Astrocyte of the hippocampus (primary cell): ENCODE measurements at places on chromosomes 6 and 20.

DNA sequence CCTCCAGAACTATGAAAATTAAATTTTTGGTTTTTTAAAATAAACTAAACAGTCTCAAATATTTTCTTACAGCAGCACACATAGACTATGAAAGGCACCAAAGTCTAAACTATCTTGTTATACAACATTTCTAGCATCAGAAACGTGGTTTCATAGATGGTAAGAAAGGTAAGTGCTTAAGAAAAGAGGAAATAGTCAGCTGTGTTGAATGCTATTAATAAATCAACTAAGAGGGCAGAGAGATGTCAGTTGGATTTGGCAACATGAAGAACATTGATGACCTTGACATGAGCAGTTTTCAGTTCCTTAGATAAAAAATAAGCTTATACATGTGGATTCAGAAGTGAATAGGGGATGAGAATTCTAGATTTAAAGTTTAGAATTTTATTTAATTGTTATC lies 113.6 kb downstream of the RFX6 start:
- no peak for DNase-seq

DNA sequence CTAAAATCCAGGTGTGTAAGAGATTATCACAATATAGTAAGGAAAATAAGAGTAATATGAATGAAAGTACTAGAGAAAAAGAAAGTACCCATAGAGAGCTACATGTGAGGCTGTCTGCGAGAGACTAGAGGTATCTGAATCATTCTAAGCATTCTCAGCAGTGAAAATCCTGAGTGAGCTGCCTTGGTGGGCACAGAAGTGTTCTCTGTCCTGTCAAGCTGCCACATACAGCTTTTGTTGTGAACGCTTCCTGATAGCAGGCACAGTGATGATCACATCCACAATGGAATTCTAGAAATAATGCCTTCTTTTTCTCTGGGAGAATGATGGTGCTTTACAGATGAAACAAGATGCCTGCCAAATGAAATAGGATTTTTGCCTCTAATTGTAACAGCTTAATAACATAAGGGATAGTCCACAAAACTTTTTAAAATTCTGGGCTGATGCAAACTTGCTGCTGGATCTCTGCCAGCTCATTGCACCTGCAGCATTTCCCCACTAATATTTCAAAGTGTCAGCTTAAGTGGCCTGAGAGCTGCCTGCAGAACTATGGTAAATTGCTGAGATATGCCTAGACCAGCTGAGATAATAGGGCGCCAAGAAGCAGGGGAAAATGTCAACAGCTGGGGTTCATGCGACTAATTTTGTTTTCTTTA lies 620.5 kb downstream of the DOK5 start:
- DNase-seq, result peak; percentile 24

- DNase-seq, result no peak
Observed at GRCh38 chr20:768426-768978, at the start of gene SLC52A3. Gene SLC52A3 (minus strand): TSS chr20:768500. CDS start chr20:765774, 2,726 bp downstream.

- no peak for DNase-seq
Observed at GRCh38 chr6:15842727-15843117, 179.9 kb upstream of the DTNBP1 start.

DNA sequence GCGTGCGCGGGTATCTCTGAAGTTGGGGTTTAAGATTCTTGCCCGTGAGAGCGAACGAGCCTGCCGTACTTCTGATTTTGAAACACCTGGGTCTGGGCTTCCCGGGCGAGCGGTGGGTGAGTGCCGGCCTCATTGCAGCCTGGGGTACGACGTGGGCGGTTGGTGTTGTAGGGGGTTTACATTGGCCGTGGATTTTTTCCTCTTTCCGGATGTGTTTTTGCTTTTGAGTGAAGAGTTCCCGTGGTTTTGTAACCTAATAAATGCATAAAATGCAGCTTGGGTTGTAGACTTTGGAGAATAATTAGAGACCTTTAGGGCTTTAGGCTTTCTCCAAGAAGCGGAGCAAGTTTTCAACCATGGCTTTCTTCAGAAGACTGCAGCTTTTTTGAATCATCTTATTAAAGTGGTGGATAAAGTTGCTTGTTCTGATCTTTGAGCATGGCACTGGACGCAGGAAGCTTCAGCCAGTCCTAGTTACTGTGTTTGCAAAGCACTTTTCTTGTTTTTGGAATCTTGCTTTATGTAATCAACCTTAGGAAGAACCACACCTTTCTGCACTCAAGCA lies 314 bp downstream of the FARS2 start:
- peak; percentile 11 for DNase-seq

DNA sequence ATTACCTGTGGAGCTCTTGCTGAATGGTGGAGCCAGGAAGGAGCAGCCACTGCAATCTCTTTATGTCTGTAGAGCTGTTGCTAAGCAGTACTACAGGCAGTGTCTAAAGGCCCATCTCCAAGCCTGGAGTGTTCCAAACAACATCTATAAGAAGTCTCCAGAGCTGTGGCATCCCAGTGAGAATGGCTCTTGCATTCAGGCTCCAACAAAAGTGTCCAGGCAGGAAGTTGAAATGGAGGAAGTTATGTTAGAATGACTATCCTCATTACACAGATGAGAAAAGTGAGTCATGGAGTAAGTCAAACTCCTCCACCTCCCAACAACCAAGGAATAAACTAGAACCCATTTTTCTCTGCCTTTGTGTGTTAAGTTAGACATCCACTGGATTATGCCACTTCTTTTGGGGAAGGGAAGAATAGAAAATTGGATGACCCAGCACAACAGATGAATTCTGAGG lies 288.5 kb upstream of the STXBP5 start:
- DNase-seq, result peak; percentile 26

DNA sequence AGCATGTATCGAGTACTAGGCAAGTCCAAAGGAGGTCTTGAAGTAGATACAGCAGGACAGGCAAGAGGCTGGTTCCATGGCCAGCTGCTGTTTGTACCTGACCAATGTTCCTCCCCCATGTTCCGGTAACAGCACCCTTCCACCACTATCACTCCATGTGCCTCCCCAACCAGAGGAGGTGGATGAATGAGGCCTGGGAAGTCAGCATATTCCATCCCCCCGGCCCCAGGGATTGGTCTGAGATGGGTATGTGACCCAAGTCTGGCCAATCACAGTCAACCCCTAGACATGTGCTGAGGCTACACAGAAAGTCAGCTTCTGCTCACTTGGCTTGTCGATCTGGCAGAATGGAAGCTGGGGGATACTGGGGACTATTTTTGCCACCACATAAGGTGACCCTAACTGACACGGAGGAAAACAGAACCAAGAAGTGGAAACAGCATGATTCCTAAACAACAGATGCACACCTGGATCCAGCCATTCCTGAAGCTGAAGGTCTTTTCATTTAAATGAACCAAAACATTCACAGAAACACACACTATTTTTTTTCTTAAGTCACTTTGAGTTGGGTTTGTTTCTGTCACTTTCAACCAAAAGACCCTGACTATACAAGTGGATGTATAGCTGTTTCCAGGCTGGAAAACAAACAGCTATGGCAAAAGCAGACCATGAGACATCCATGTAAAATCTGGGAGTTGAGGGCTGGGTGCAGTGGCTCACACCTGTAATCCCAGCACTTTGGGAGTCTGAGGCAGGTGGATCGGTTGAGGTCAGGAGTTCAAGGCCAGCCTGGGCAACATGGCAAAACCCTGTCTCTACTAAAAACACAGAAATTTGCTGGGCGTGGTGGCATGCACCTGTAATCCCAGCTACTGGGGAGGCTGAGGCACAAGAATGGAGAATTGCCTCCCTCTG lies 70.4 kb upstream of the PTPN1 start:
- DNase-seq, result no peak

- no peak for DNase-seq
Observed at GRCh38 chr6:168123165-168123911, 44.3 kb upstream of the FRMD1 start.

DNA sequence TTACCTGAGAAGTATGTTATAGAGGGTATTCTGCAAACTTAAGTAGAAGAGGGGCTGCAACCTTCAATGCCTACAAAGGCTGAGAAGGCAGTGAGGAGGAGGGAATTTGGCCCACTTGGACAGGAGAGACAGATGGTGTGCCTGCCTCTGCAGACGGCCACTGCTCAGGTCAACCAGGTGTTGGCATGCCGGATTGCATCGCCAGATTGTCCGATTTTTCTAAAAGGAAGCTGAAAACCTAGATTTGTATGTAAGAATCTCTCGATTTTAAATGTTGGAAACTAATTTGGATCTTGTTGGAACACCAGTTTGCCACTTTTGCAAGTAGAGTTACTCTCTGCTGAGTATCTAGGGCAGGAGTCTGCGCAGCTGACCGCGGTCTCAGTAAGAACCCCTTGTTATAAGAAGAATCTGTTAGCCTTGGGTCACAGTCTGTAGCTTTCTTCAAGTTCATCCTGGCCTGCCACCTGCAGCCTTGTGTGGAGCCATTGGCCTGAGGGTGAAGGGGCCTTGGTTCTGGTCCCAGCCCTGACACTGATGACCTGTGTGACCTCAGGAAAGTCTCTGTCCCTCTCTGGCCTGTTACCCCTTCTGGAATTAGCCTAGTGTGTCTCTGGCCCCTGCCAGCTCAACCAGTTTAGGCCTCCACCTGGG lies 54.4 kb downstream of the TGM2 start:
- no peak for DNase-seq

- no peak for DNase-seq
Observed at GRCh38 chr6:119076173-119076572, 2.3 kb downstream of the FAM184A start.

- DNase-seq, result no peak
Observed at GRCh38 chr6:90187437-90188121, 109.1 kb downstream of the BACH2 start.

DNA sequence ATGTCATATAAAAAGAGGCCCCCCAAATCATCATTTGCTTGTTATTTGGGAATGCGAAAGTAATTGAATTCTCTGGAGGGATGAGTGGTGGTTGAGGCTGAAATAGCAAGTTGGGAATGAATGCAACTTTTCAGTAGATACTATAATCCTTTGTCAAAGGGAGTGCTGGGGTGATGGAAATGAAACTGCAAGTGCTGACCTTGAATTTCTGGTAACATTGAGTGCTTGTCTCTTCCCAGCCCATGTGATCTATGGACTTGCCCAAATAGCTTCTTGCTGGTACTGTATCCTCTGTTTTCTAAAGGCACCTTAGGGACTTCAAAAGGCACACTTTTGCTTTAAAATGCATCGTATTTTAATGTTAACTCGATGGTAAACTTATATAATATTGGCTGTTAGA lies 14.8 kb downstream of the PAQR8 start:
- no peak for DNase-seq

DNA sequence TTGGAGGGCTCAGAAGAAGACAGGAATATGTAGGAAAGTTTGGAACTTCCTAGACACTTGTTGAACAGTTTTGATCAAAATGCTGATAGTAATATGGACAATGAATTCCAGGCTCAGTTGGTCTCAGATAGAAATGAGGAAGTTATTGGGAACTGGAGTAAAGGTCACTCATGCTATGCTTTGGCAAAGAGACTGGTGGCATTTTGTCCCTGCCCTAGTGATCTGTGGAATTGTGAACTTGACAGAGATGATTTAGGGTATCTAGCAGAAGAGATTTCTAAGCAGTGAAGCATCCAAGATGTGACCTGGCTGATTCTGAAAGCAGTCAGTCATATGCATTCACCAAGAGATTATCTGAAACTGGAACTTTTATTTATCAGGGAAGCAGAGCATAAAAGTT lies 45.1 kb downstream of the FRK start:
- DNase-seq, result no peak

GRCh38 chr20:10604865-10605440 lies 68.8 kb downstream of the JAG1 start:
- DNase-seq, result no peak

GRCh38 chr6:1560281-1561058 lies 49.2 kb upstream of the FOXC1 start:
- DNase-seq, result no peak
